ENCODE measurements at places on chromosomes 2 and 18.

DNA sequence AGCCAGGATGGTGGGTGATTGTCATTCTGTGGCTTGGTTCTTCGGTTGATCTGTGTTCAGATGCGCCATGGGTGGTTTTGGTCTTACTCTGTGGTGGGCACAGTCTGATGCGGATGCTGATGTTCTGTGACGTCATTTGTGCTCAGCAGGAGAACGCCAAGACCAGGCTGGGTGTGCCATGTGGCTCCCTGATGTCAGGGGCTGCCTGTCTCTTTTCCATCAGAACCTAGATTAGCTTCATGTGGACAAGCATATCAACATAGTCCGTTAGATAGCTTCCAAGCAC lies 100.6 kb upstream of the ARL4C start:
- DNase-seq = no peak

DNA sequence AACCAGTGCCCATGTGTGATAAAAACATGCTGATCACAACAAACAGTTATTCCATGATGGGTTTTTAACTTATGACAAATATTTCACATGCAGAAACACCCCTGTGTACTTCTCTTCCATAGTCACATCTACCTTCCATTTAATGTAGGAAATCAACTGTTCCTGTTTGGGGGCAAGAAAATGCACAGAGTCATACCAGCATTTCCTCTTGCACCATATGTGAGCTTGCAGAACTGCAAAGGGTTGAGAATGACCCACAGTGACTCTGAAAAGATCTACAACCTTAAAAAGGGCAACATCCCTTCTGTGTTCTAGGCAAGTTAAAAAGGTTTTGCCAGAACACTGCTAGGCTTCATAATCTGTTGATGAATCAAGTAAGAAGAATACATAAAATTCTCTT lies 9.9 kb downstream of the BMP10 start:
- DNase-seq = no peak

DNA sequence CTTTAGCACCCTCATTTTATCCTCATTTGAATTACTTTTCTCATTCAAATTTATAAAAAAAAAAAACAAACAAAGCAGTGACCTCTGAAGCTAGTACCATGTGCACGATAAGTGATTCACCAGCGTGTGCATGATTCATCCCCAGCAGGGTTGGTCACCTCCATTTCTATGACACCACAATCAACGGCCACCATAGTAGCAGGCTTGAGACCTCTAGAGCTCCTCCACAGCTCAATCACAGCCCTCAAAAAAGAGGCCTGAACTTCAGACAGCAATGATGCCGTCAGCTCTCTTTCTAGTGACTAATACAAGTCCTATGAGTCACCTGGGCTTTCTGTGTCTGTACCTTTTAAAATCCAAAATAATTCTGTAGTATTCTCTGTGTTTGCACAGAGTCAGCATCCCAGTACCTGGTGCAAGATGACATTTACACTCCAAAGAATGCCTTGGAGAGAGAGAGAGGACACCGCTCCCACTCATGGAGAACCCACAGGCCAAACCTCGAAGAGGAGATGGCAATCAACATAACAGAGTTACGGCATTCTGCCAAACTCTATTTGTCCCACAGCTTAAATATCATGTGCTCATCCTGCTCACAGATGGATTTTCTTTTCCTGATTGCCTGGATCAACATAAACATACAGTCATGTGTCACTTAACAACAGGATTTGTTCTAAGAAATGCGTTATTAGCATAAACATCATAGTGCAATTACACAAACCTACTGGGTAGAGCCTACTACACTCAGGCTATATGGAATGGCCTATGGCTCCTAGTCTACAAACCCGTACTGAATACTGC lies 58.7 kb downstream of the L3MBTL4 start:
- DNase-seq = no peak

GRCh38 chr2:241615522-241616052 lies 21.4 kb downstream of the THAP4 start:
- DNase-seq = no peak

GRCh38 chr2:165287094-165287778 lies 48.0 kb downstream of the SCN2A start:
- no peak for DNase-seq

Data from stimulated activated CD8-positive, alpha-beta memory T cell treated with anti-CD3 and anti-CD28 coated beads, Interleukin-4, amount 100 ng/mL, for 1 hour (primary cell).